Right lung (tissue), 10 donors: ENCODE measurements at places on chromosomes 12 and 14.

DNA sequence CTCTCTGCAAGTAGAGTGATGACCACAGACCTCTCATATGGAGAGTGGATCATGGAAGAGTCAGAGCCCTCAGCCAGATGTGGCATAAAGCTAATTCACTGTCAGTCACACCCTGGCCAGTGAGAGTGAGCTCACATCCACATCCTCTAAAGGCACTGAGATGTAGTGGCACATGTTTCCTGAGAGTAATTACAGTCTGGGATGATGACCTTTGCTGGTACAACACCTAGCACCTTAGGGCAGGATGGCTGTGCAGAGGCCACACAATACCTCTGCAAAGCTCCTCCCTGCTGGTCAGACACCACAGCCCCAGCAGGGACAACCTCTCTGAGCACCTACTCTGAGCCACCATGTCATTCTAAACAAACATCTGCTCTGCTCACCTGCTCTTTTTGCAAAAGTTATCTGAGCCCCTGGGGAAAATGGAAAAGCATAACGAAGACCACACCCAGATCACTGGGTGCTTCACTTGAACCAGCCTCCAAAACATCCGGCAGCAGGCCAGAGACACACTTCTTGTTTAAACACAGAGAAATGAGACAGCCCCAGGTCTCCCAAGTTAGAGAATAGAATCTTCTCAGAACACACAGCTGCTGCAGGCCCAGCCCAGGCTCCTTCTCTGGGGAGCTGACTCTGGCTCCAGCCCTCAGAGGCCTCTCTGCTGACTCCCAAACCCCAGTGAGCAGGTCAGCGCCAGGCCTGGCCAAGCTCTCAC lies 30.3 kb downstream of the PITPNM2 start:
- no peak for DNase-seq

DNA sequence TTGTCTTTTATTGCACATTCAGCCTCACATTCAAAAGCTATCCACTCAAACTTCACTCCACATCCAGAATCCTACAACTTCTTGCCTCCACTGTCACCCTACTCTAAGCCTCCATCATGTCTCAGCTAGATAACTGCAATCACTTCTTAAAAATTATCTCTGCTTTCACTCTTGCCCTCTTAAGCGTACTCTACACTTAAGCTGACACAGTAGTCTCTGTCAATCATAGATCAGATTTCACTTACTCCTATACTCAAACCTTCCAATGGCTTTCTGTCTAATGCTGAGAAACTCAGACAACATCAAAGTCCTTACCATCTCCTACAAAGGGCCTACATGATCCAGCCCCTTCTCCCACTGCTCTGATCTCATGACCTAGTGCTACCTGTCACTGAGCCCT lies 304.1 kb downstream of the ITPR2 start:
- DNase-seq, result no peak

DNA sequence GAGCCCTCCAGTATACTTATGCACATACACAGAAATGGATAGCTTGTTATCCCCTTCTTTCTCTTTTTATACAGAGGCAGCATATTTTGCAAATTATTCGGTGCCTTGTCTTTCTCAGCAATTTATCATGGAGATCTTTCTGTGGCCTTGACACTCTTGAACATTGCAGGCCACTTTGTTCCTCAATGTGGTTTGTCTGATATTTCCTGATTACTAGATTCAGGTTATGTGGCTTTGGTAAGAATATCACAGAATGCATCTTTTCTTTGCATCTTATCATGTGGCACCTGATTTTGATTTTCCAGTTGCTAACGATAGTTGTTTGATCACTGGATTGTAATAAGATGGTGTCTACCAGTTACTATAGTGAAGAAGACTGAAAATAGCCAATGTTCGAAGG lies 7.1 kb upstream of the SNRPF start:
- no peak for DNase-seq

DNA sequence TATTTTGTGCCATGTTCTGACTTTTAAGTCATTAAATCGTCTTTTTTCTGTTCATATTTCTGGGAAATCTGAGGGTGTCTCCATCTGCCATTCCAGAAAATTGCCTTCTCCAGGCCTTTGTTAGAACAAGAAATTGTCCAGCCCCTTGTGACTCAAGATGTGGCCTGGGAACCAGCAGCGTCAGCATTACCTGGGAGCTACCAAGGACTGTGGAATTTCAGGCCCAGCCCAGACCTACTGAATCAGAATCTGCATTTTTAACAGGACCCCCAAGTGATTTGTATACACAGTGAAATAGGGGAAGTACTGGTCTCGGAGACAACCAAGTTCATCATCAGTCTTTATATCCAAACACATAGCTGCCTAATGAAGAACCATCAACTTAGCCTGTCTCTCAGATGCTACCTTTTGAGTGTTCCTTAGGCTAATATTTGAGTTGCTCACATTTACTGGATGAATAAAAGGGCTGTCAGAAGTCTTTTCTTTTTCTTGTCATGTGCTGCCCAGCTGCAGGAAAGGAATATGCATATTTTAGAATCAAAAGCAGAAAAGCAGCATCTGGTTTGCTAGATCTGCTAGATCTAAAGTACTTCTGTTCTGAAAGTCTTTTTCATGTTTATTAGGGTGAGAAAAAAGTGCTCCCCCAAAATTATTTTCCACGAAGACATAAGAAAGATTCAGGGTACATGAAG lies 21.2 kb downstream of the GPHB5 start:
- no peak for DNase-seq

DNA sequence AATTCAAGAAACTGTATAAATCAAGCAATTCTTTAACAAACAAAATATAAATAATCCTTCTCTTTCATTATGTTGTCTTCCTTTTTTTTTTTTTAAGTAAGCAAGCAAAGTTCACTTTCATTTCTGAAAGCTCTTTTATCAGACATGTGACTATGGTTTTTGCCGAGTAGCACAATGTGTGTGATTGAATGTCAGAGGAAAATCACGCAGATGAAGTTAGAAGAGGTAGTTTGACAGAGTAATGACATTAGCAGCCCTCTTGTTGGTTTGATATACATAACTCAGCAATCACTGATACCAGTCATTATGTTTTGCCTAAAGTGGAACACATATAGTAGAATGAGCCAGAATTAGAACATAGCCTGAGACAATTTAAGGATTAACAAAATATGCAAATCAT lies 19.0 kb downstream of the ALX1 start:
- DNase-seq, result no peak

DNA sequence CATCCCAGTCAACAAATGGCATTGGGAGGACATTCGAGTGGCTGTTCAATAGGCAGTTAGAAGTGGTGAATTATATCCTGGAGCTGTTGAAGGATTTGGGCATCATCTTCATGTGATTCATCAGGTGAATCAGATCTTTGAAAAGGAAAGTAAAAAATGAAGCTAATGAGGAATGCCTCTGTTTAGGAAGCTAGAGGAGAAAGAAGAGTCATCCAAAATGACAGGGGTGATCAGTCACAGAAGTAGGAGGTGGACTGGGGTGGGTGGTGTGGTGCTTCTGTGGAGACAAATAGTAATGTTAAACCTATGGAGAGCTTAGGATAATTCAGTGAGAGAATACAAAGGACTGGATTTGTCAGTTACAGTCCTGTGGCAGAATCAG lies 32.7 kb downstream of the DIP2B start:
- no peak for DNase-seq

DNA sequence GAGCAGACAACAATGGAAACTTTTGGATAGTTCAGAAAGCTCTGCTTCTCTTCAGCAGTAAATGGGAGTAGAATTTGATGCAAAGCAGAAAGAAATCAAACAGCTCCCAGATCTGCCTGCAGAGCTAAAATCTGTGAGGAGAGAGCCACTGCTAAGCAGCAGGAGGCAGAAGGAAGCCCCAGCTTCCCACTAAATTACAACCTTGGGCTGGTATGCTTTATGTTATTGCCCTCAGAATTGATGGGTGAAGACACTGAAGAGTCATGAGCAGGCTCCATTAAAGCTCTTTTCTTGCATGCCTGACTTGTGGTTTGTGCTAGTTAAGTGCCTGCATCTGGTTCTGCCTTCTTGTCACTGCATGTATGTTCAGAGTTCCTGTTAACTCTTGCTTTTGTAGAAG lies 8.4 kb downstream of the ZC2HC1C start:
- no peak for DNase-seq

GRCh38 chr14:61140872-61141271 lies 140.3 kb downstream of the TMEM30B start:
- DNase-seq, result no peak
